ENCODE measurements at places on chromosomes 12 and 14. TPM values are rescaled to one million over a fixed set of nuclear protein-coding genes. Genes with fewer than 3 reads are reported as not detected.
A peak's percentile ranks its signal among the peaks of the same experiment; 100 is the strongest.

DNA sequence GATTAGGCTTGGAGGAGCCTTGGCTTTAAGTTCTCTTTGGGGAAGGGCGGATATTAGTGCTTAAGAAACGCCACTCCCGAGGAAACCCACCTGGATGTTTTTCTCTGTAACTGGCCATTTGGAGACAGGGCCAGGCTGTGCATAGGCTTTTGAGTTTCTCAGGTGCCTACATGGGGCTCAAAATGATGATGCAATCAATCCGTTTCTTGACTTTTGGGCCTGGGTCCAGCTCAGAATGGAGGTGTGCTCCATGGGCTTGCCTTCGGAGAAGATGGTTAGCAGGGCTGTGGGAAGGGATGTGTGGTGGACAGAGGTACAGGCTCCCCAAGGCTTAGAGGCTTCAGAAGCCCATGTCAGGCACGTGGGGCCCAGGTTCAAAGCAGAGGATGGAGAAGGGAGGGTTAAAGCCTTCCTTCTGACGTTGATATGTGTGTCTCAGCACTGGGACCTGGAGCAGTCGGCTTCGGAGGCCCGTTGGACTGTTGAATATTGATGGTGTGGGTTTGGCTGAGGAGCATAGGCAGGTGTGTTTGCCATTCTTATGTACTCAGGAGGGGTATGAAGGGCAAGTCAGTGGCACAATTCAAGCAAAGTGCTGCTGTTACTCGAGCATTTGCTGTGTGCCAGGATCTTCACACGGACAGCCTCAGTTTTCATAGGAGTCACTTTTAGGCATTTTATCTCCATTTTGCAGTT is 82.8 kb downstream of the SLC25A47 start:
- DNase-seq, result no peak

- no peak for DNase-seq
Observed at GRCh38 chr14:78240567-78240966, 70.4 kb downstream of the NRXN3 start.

Gene CLEC4A
- total RNA-seq, result not detected

Gene PLCZ1
- not detected for total RNA-seq

Gene TPPP2
- total RNA-seq, result 0.79 TPM

Gene TAS2R7
- total RNA-seq, result not detected

DNA sequence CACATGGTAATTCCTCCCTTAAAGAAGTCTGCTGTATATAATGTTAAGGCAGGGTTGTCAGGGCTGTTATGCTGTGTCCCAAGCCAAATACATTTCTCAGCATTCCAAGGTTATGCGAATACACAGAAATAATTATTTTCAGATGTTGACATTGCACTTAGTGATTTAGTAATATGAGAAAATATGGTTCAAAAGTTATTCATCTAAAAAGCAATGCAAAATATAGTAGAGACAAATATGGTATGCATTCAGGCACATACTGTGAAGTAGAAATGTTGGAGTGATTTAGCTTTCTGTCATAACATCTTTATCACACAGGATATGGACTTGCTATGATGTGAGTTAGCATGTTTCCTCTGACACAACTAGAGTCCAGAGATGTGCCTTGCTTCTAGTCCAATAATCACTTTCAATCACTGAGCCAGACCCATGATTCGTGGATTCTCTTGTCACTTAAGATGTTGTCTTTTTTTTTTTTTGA is 70.0 kb downstream of the PDE3A start:
- no peak for DNase-seq

Gene POTEG
- not detected for total RNA-seq

DNA sequence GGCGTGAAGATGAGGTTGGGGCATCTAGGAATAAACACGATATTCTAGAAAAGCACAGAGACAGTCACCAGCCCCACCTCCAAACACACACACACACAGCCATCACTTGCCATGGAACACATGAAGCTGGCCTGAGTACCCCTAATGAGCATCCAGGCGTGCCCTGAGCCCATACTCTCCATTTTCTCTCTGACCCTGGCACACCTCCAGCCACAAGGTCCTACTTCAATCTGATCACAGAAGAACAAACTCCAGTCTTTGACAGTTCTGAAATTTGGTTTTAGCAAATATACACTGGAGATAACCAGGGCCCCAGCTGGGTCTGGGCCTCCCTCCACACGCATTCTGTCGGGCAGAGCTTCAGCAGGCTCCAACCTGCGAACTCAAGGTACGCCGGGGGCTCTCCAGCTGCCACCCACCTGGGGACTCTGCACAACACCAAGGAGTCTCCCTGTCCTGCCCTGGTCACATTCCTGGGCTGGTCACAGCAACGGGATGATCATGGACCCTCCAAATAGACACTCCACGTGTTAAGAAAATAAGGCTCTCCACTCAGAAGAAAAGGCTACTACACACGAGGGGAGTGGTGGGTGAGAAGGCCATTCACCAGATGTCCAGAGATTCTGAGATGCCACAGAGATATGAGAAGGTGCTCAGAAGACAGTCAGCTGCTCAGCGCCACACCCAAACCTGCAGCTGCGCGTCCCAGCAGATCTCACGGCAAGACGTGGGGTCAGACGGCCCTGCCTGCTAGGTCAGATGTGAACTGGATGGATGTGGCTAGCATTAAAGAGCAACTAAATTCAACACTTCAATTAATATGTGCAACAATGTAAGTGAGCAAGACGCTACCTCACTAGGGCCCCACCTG is 57.0 kb upstream of the PNMA1 start:
- no peak for DNase-seq

DNA sequence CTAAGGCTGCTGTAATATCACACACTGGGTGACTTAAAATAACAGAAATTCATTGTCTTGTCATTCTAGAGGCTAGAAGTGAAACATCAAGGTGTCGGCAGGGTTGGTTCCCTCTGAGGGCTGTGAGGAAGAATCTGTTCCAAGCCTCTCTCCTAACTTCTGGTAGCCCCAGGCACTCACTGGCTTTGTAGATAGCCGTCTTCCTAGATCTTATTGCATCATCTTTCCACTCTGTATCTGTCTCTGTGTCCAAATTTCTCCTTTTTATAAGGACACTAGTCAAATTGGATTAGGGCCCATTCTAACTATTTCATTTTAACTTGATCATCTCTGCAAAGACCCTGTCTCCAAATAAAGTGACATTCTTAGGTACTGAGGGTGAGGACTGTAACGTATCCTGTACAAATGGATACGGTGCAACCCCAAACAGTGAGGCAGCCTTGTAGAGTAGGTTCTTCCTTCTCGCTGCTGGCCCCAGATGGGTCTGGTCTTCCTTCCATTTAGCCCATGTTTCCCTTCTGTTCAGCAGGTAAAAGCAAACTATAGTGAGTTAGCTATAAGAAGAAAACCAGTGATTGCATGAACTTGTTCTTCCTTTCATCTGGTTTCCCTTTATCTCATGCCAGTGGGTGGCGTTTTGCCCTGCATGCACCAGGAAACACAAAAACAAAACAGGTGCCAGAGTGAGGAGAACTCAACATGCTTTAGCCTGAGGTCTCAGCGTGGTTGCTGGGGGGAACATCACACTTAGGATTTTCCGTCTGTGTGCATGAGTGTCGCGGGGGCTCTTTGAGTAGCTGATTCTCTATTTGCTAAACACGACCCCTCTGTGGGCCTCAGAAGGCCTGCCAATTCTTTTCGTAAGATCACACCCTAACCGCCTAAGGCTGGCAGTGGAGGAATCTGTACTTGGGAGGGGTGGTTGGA is 19.5 kb downstream of the TTC9 start:
- no peak for DNase-seq

DNA sequence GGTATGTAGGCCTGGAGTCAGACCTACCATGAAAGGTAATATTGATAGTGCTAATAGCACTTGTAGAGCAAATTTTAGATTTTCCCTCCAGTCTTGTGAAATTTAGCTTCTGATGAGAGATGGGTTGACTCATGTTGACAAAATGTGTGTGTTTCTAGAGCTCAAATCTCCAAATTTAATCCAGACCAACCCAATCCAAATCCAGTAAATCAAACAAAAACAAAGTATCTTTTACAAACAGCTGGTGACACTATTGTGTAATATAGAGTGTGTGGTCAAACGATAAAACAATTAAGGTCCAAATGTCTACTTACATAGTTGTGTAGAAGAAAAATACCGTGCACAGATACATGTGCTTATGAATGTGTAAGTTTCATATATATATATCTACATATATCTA is 63.4 kb upstream of the KITLG start:
- DNase-seq, result no peak

Gene TAS2R8
- total RNA-seq, result not detected

DNA sequence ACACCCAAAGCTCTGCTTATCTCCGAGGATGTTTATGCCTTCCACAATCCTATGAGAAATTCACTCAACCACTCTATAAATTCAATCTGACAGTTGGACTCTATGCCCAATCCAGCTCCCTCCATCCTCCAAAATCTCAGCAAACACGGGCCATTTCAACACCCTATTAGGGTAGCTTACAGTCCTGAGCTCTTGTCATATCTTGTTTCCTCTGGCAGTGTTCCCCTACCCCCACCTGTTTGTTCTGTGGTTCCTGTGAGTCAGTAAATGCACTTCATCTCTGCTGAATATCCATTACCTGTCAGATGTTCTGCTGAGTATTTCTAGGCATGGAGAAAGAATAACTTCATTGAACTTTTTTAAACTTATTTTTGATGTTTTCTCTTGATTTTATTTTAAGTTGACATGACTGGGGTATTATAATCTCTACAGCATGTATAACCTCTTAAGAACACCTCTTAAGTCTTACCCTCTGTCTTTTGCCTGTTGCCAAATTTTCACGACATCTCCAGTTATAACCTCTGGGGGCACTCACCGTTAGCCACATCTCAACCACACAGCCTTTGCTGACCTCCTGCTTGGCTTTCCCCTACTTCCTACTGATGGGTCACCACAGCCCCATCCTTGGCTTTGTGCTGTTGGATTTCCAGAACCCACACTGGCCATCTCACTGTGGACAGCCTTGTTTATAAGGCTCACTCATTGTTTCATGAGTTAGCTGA is 317.0 kb upstream of the TMPO start:
- DNase-seq, result no peak

- DNase-seq, result no peak
Observed at GRCh38 chr12:25054783-25055144, 105.9 kb upstream of the BCAT1 start.

GRCh38 chr12:131051155-131051473 is 97.4 kb downstream of the ADGRD1 start:
- DNase-seq, result no peak

DNA sequence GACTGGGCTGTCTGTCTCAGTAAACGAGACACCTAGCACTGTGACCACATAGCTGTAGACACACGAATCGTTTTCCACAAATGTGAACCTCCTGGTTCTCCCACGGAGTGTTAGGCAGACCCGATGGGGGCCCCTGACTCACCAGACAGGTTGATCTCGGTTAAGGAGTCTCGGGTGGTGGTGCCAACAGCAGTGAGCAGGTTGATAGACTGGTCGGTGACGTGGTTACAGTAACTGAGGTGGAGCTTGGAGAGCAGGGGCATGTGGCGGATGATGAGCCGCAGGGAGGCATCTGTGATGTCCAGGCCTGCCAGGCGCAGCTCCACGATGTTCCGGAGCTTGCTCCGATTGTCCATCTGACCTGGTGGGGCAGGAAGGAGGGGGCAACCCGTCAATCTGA is 39.8 kb downstream of the RNF34 start:
- no peak for DNase-seq

Gene KRT2
- total RNA-seq, result not detected

DNA sequence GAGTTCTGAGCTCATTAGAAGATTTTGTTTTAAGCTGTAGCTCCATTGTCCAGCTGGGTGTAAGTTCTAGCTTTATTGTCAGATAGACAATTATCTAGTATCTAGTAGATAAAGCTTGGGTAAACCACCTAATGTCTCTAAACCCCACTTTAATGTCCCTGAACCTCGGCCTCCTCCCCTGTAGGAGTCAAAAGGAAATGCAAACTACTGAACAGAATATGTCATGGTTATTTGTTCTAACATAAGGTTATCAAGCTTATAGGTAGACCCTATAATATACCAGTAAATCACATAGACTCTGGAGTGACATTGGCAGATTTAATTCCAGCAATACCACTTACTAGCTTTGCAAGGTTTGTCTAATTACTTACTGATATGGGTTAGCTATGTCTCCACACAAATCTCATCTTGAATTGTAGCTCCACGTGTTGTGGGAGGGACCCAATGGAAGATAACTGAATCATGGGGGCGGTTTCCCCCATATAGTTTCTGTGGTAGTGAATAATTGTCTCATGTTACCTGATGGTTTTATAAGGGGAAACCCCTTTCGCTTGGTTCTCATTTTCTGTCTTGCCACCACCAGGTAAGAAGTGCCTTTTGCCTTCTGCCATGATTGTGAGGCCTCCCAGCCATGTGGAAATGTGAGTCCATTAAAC is 29.4 kb downstream of the BCAT1 start:
- no peak for DNase-seq

DNA sequence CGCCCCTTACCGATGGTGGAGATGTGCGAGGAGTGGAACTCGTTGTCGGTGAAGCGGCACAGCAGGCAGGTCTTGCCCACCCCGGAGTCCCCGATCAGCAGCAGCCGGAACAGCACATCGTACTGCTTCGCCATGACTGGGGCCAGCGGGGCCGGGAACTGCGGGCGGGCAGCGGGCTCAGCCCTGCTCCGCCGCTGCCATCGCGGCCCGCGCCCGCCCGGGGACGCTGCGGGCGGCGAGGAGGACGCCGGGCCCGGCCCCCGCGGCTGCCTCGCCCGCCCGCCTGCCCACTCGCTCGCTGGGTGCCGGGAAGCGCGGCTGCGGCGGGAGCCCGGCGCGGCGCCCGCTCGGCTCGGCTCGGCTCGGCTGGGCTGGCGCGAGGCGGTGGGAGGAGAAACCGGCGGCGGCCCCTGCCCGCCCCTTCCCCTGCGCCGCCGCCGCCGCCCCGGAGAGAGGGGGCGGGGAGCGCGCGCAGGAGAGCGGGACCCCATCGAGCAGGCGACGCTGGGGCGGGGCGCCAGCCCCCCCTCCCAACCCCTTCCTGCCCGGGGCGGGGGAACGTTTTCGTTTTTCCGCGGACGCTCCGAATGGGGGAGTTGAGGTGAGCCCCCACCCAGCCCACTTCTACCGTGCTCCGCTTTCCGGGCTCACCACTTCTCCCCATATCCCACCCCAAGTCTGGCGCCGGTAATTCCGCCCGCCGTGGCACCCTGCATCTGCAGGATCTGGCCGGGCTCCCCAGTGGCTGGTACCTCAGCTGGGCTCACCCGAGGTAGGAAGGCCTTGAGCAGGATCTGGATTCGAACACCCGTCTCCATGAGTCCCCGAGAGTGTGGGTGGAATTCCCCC is at the start of gene RAB15:
Gene RAB15, minus strand, starts transcription at position 394 of the 849 bp plus-strand sequence. Its CDS starts 260 bp downstream, at position 134.
- peak; percentile 63 for DNase-seq

DNA sequence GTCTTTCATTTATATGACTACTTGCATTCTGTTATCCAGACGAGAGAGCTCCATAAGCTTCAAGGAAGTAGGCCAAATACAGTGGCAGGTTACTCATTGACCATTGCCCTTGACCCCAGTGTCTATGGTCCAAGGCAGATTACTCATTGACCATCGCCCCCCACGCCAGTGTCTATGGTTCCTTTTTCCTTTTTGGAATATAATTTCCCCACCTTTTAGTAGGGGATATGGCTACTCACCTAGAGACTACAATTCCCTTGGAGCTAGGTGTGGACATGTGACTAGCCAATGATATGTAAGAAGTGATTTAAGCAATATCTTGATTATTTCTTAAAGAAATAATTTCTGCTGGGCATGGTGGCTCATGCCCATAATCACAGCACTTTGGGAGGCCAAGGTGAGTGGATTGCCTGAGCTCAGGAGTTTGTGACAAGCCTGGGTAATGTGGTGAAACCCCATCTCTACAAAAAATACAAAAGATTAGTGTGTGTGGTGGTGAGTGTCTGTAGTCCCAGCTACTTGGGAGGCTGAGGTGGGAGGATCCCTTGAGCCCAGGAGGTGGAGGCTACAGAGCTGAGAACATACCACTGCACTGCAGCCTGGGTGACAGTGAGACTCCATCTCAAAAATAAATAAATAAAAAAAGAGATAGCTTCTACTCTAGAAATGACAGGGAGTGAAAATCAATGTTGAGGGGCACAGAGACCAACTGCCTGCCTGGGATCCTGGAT is 32.6 kb downstream of the SIX4 start:
- no peak for DNase-seq

Measured in heart right ventricle (tissue), 16 donors.